DMS79 treated with DMSO at 0.1 percent for 48 hours (cell line): ENCODE measurements at places on chromosomes 11 and 22.

DNA sequence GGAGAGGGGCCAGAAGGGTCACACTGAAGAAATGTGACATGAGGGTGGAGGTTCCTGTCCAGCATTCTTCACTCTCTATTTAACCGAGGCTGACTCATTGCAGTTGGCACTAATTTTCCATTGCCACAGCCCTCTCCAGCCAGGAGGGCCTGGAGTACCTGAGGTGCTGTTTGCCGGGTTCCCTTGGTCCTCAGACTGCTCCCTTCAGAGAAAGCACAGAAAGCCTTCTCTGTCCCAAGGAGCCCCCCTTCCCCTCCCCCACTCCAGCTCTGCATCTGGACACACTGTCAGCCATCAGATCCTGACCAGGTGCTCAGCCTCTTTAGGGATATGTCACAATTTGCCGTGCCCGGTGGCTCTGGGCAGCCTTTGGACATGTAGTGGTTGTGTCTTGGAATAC, 3.2 kb upstream of the C11orf91 start:
- DNase-seq, result no peak

GRCh38 chr11:96694338-96694737, 304.5 kb downstream of the JRKL start:
- DNase-seq, result no peak

DNA sequence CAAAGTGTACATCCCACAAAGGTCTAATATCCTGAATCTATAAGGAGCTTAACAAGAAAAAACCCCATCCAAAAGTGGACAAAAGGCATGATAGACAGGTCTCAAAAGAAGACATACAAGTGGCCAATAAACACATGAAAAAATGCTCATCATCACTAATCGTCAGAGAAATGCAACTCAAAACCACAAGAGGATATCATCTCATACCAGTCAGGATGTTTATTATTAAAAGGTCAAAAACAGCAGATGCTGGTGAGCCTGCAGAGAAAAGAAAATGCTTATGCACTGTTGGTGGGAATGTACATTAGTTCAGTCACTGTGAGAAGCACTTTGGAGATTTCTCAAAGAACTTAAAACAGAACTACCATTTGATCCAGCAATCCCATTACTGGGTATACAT, 12.7 kb downstream of the LGALS12 start:
- no peak for DNase-seq

DNA sequence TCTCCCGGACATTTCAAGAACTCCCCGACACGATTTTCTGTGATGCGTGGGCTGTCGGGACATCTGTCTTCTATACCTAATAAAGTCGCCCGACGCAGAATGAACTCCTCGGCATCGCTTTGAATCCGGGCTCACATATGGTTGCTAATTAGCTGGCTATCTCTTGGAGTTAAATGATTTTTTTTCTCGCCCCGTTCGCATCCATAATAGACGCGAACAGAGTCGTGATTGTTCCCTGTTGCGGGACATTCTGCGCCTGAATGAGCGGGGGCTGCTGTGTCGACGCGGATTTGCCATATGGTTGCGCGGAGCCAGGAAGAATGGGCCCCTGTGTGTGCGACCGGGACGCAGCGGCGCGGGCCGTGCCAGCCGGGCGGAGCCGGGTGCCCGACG, 16.4 kb downstream of the CDKN1C start:
- no peak for DNase-seq

- no peak for DNase-seq
These were observed 817 bp downstream of the ARL2 start for GRCh38 chr11:65014726-65015227.

DNA sequence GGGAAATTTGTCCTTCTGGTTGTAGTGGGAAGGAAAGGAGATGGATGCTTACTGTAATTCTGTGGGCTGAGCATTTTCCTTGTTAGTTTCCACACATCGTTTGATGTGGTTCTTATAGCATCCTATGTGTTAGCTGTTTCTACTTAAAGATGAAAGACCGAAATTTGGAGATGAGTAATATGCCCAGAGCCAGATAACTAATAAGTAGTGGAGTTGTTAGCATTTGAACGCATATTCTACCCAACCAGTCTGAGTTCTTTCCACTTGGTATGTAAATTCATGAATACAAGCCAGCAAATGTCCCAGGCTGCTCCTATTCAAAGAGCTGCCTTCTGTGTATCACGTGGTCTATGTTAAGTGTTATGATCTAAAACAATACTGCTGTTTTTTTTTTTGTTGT, 14.6 kb downstream of the SPECC1L start:
- DNase-seq, result no peak

DNA sequence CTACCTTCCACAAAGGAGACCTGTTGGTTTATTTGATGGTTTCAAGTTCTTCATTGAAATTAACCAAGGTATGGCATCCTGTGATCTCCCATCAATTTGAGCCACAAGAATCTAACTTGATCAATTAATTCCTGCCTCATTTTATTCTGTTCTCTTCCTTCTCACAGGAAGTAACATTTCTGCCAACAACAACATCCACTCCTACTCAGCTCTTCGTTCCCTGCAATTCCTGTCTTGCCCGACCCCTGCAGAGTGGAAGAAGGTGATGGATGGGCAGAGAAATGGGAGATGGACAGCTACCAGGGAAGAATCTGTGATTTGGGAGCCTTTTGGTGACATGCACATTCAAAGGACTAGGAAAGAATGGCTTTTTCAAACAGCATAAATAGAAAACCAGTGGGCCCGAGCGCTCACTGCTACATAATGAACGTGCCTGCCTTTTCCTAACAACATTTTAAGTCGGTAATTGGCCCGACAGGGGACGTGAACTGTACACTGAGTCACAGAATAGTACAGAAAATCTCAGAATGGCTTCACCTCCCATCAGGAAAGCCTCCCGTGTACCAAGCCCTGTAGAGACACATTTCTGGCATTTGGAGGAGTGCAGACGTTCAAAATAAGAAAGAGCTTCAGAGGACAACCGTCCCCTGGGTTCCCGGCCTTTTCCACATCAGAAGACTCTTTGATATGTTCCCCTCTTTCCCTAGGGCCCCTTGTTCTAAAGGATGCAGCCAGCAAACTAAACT, 112.6 kb upstream of the SEZ6L start:
- no peak for DNase-seq

- DNase-seq, result peak; percentile 29
These were observed 23.0 kb downstream of the MRPL48 start for GRCh38 chr11:73810637-73811036.

GRCh38 chr22:37324340-37325038, 42.2 kb downstream of the CYTH4 start:
- DNase-seq, result no peak

DNA sequence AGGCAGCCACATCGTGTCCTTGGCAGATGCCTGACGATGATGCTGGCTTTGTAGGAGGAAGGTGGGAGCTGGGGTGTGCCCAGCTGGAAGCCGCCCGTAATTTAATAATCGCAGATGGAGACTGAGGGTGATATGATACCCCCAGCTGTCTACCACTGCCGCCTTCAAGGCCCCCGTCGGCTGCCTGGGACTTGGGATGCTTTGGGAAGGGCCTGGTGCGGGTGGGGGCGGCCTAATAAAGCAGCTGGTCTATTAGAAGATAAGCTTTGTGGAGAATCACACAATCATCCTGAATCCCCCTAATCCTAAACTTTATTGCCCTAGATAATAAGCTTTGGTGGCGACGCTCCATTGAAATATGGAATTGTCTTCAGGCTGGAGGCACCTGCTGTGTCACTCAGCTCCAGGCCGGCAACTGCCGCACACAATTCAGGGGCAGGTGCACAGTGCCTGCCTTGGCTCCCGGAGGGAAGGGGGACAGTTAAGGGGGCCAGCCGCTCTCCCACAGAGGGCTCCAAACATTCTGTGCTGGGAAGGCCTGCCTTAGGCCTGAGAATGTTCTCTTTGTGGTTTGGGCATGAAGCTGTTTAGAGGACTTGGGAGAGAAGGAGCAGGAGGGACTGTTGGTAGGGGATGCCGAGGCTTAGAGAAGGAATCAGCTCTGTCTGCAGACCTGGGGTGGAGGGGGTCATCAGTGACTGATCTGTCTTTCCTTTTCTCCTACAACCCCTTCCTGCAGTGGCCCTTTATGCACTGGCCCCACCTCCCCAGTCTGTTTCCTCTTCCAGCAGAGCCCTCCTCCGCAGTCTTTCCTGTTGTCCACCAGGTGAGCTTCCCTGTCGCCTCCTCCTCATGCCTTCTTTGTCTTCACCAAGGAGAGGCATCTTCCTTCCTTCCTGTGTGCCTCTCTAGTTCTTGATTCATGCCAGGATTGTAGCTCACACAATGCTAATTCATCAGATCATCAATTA, 65.3 kb downstream of the ARL14EP start:
- no peak for DNase-seq

DNA sequence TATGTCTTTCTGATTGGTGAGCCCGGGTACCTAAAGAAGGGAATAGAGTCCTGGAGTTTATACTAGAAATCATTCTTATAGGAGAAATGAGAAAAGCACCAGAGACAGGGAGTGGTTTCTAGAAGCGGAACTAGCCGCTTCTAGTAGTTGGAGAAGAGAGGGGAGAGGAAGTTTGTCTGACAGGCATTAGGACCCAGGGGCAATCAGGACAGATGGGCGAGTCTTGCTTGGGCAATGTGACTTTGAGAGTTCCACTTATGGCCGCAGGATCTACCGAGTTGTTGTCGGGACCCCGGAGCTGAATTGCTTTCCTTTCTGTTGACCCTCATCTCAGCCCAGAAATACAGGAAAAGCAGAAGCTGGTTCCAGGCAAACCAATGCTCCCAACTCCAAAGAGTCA, 596.8 kb upstream of the CNTN5 start:
- no peak for DNase-seq

DNA sequence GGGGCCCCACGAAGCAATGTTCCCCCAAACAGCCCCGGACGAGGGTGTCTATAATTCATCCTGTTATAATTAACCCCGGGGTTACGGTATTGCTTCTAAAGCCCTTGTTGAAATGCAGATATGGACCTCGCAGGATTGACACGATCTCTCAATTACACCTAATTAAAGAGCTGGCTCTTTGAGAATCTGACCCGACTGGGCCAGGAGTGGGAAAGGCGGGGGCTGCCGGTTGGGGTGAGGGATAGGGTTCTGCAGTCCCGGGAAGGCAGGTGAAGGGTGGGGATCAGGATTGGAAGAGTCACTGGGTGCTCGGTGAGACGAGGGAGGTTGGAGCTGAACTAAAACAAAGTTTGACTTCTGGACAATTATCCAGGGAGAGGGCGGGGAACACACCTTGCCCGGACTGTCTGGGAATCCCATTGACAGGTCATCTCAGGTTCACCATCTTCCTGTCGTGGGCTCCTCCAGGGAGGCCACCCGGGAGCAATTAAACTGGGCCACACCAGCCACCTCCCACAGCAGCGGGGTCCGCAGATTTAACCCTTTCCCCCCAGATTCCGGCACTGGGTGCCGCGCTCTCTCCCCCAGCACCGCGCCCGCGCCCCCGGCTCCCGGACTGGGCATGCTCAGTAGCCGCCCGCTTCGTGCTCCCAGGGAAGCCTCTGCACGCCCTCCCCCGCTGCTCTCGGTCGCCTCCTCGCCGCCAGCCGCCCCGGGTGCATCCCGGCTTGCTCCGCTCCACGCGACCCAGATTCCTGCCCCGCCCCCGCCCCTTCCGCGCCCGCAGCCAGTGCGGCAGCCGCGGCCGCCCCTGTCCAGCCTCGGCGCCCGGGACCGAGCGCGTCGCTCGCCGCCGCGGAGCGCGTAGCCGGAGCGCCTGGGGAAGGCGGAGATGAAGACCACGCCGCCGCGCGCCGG, at the start of gene ELMOD1:
Gene ELMOD1 (plus strand): TSS at position 688 of the 918 bp plus-strand sequence. CDS start 27,043 bp downstream, outside the sequence.
- DNase-seq, result no peak

- no peak for DNase-seq
These were observed 35.0 kb downstream of the KCNJ1 start for GRCh38 chr11:128832121-128832497.

- no peak for DNase-seq
These were observed 37.7 kb downstream of the OR5P2 start for GRCh38 chr11:7759010-7759409.
